ENCODE measurements at places on chromosomes 6 and 20.

GRCh38 chr6:148934539-148934938 lies 187.7 kb downstream of the UST start:
- no peak for DNase-seq

DNA sequence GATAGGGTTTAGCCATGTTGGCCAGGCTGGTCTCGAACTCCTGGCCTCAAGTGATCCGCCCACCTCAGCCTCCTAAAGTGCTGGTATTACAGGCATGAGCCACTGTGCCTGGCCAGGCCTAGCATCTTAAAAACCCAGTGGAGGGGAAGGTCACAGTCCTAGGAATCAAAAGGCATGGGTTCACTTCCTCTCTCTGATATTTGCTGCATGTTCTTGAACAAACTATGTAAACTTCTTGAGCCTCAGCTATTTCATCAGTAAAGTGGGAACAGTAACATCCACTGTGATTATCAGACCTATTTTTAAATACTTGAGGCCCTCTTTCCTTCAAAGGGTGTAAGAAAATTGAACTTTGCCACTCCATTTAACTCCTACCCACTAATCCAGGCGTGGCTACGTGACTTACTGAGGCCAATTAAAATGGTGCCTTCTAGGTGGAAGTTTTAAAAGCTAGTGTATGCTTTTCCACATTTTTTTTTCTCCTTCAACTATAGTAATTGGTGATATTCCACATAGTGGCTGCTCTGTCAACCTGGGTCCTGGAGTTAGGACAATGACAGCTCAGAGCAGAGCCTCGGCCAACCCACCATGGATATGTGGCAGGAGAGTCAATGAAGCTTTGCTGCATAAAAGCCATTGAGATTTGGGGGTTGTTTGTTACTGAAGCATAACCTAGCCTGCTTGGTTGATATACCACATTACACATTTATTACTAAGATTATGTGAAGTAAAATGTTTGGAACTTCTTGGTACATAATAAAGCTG lies 32.2 kb upstream of the IER3 start:
- no peak for DNase-seq

DNA sequence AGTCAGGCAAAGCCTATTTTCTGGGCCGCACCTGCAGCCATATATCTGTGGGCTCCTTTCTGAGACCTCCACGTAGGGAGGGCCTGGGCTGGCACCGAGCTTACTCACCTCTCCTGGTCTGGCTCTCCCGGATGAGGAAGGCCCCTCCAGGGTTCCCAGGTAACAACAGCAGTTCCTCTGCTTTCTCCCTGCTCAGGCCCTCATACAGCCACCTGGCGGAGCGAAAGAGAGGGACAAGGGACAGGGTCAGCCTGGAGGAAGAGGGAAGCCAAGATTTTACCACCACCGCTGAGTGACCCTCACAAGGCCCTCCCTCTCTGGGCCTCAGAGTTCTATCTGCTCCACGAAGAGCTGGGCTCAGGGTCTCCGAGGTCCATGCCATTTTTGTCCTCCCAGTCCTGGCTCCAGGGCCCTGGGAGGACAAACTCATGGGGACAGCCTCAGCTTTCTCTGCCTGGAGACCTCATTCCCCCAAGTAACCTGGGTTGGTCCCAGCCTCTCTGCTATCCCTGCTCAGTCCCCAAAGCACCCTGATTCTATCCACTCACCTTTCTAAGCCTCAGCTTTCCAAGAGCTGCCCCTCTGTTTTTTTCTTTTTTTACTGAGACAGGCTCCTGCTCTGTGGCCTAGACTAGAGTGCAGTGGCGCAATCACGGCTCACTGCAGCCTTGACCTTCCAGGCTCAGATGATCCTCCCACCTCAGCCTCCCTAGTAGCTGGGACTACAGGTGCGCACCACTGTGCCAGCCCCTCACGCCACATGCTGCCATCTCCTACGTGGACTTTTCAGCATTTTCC lies 13.3 kb downstream of the SLA2 start:
- no peak for DNase-seq

- no peak for DNase-seq
Observed at GRCh38 chr6:2502998-2503674, 247.6 kb downstream of the MYLK4 start.

DNA sequence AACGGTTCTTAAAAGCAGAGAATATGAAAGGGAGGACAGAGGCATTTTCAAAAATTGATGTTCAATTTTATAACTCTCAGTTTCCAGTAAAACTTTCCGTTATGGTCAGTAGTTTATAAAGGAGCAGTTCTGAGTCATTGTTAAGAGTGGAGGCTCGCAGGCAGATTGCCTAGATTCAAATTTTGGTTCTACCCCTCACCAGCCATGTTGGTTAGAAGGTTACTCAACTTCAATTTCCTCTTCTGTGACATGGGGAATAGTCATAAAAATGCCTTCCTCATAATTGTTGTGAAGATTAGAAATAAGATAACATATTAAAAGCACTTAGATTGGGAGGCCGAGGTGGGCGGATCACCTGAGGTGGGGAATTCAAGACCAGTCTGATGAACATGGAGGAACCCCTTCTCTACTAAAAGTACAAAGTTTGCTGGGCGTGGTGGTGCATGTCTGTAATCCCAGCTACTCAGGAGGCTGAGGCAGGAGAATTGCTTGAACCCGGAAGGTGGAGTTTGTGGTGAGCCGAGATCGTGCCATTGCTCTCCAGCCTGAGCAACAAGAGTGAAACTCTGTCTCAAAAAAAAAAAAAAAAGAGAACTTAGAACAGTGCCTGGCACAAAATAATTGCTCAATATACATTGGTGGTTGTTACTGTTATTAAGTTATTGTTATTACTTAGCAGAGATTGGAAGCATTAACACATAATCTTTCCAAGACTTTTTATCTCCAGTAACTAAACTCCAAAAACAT lies 348.9 kb downstream of the NRN1 start:
- DNase-seq, result no peak

- DNase-seq, result no peak
Observed at GRCh38 chr6:39153766-39154397, 38.9 kb upstream of the SAYSD1 start.

DNA sequence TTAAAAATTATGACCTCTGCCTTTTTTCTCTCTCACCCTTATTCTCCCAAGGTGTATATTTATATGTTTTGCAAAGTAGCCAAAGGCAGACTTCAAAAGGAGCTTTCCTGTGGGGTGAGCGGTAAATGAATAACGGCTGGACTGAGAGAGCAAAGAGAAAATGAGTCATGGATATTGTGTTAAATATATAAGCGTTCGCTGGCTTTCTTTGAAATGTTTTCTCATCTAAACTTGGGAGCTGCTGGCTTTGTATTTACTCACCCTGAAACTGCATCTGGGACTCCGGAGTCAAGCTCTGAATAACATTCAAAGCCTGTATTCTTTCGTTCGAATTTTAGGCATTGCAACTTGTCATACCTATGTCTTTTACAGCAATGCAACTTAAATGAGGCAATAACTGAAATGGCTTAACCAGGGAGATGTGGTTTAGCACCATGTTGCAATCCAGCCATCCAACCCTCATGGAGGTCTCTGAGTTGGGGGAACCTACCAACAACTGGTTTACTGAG lies 32.0 kb downstream of the ATXN1 start:
- no peak for DNase-seq

DNA sequence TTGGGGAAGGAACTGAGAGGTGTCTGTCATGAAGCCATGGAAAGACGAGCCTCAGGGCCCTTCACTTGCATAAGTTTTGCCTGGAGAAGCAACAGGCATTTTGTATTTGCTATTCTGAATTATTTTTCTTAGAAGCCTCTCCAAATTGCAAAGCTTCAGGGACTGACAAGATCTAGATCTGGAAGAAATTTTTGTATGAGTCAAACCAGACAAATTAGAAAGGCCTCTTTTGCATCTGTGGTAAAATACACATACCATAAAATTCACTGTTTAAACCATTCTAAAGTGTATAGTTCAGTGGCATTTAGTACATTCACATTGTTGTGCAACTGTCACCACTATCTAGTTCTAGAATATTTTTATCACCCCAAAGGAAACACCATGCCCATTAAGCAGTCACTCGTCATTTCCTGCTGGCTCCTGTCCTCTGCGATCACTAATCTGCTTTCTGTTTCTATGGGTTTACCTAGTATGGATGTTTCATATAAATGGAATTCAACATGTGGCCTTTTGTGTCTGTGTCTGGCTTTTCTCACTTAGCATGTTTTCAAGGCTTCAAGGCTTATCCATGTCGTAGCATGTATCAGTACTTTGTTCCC lies 269.1 kb downstream of the PHF3 start:
- no peak for DNase-seq

DNA sequence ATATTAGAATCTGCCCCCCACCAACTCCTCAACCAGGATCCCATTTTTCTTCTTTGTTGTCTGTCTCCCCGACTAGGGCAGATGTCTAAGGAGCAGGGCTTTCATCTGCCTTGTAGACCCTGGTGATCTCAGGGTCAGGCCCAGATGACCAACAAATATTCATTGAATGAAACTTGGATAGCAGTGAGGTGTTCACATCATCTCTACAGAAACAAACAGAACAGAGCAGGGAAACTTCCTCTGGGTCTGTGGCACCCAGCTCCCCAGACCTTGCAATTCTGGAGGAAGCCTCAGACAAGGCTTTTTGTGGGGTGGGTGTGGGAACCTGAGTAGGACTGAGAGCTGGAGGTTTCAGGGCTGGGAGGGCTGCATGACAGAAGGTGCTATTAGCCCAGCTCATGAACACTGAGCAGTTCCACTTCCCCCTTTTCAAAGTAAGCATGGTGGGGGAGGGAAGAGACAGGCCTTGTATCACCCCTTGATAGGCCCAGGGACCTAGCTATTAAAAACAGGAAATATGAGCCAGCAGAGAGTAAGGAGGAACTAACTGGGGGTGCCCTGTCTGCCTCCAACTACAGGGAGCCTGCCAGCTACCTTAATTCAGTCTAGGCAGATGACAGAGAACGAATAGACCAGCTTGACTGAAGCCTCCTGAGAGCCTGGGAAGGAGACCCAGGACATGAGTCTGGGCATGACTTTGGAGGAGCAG lies 37.3 kb upstream of the TOP1 start:
- DNase-seq, result no peak

- DNase-seq, result no peak
Observed at GRCh38 chr6:21157186-21157929, 436.2 kb upstream of the SOX4 start.

GRCh38 chr6:135546206-135546605 lies 48.7 kb upstream of the AHI1 start:
- DNase-seq, result no peak

DNA sequence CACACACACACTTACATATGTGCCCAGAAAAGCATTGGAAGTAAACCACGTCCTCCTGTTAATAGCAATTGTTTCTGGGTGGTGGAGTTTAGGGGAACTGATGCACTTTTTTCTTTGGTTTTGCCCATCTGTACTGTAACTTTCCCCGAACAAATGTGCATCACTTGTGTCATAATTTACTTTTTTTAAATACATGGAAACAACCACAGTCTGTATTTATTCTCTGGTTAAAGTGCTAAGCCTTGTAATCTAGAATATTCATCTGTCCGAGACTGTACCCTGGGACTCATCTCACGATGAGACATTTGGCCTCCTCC lies 61.5 kb upstream of the CD93 start:
- no peak for DNase-seq

DNA sequence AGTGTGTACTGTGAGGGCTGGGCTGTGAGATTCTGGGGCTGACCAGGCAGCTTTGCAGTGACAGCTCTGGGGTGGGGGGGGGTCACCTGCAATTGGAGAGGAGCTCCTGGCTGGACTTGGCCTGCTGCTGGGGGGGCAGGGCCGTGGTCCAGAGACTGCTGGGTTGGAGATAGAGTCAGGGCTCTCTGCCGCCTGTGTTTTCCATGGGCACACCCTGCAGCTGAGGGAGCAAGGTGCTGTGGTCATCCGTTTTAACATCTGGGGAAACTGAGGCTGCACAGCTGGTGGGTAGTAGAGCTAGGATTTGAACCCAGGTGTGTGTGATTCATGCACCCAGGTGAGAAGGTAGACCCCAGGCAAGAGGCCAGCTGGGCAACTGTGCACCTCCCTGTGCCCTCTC lies 7.3 kb downstream of the DLGAP4 start:
- no peak for DNase-seq

DNA sequence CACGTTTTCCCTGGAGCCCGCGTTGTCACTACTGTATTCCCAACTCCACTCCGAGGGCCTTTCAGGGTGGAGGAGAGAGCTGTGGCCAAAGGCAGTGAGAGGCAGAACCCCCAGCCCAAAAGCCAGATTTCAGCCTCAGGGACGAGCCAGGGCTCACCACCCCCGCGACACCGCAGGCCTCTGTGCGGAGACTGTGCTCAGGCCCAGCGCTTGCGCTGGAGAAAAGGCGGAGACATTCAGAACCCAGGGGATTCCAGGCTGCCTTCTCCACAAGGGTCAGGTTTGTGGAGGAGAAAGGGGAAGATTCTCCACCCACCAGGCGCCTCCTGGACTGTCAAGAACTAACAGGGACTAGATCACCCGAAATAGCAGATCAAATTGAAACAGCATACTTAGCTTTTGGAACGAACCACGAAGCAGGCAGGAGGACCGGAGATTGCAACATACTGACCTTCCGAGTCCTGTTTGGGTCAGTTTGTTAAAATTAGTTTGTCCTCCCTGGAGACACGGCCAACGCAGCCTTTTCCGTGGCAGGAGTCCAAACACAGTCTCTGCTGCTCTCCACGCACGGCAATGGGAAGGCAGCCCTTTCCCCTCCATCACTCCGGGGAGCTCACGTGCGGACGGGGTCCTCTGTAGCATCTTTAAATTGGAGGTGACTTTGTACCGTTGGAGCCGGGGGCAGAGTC lies 14.4 kb downstream of the DLL1 start:
- no peak for DNase-seq

- DNase-seq, result no peak
Observed at GRCh38 chr6:167731731-167732422, 94.8 kb upstream of the AFDN start.

All from stimulated activated CD4-positive, alpha-beta T cell treated with anti-CD3 and anti-CD28 coated beads, Interleukin-1b, Interleukin-23, amount 100 ng/mL, for 1 hour (primary cell).